ENCODE measurements at places on chromosomes 2 and 18.

DNA sequence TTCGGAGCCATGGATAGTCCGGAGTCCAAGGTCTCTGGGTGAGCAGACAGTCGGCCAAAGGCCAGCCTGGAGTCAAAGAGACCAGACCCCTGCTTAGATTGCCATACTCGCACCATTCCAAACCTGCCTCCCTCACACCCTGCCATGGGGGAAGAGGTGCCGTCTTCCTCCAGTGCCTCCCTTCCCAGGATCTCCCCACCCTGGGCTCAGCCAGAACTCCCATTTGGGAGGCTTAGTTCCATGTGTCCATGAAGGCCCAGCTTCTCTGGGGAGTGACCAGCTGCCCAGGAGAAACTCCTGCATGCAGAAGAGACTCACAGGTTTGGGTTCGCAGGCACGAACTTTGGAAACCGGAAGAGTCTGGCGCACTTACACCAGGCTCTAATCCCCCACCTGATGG lies 21.7 kb downstream of the IGFBP5 start:
- DNase-seq: no peak

DNA sequence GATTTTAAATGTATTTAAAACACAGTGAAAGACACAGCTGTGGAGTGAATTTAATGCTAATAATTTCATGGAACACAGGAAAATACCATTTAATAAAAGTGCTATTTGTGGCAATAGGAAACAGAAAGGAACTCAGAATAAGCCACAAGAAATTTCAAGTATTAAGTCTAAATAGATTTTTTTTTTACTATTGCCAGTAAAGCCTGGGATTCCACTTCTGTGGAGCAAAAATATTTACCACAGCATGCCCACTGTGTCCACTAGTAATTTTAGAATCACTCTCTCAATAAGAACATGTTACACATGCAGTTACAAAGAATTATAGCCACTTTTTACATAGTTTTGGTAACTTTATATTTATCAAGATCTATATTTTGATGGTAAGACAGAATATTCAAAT lies 17.2 kb downstream of the KCTD18 start:
- no peak for DNase-seq

- no peak for DNase-seq
These were observed 97.2 kb upstream of the TEX51 start for GRCh38 chr2:126801473-126801872.

DNA sequence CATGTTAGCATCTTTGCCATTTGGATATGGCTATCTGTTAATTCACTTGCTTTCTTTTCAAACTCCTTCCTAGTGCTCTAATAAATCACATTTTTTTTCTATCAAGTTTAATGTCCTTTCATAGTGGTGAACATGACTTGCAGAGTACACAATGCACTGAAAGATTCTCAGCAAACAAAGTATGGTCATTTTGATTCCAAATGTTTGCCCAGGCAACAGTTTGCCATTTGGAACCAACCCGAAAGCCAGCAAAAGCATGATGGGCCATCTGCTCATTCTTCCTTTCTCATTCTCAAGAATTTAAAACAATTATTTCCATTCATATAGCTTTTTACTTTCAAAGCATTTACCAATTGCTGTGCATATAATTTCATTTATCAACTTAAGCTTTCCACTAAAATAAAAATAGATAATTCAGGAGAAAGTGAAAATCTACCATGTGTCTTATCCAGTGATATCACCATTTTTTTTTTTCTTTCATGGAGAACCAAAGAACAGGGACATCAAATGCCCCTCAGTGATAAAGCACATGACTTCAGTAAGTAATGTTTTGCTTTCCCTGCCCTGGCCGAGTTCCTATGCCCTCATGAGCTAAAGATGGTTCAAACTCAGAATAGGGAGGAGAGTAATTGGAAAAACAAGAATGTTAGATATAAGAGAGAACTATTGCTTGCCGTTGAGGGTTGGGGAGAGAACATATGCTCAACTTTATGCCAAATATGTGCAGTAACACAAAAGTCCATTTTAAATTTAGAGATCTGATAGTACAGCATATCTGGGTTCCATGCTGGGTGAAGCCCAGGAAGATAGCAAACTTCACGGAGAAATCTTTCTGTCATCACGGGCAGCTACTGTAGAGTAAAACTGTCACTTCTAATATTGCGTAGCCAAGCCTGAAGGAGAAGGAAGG lies 62.1 kb downstream of the HNMT start:
- no peak for DNase-seq

- DNase-seq: no peak
These were observed 30.9 kb upstream of the GIGYF2 start for GRCh38 chr2:232666051-232666805.

All from activated effector memory CD4-positive, alpha-beta T cell treated with anti-CD3 and anti-CD28 coated beads, Interleukin-2, amount 50 U/mL, for 16 hours (primary cell).